ENCODE measurements at places on chromosomes 12 and 14.

- no peak for DNase-seq
Measured at GRCh38 chr14:87935886-87936285, 57.1 kb downstream of the GALC start.

- peak; percentile 82 for DNase-seq
Measured at GRCh38 chr14:92503756-92504491, 9.7 kb upstream of the RIN3 start.

DNA sequence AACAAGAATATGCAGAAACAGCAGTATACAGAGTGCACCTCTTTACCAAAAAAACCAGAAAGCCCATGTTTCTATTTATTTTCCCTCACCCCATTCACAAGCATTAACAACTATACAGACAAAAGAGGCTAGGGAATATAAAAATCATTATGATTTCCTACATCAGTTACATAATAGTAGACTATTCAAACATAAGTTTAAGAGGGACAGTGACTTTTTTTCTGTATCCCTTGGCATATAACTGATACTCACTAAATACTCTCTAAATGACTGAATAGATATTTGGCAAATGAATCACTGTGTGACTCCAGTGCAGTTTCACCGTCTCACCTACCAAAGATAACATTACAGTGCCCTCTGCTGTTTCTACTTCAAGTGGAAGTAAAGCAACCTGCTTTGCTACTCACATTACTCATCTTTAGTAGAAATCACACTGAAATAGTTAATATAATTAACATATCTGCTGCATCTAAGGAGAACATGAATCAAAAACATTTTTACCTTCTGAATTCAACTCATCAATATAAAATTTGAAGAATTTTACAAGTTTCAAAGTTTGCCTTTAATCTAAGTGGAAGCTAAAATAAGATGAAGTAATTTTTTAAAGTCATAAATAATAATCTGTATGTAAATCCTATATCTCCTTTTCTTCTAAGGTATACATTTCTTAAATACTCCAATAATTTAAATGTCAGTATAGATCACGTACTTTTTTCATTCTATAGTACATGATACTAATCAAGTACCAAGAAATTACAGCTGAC lies 103.8 kb downstream of the OSBPL8 start:
- DNase-seq = peak; percentile 56

- peak; percentile 97 for DNase-seq
Measured at GRCh38 chr12:7989827-7990491, 42.6 kb upstream of the FOXJ2 start.

- DNase-seq = no peak
Measured at GRCh38 chr14:97523936-97524335, 726.8 kb downstream of the VRK1 start.

GRCh38 chr14:59538936-59539335 lies 37.7 kb downstream of the CCDC175 start:
- no peak for DNase-seq

- peak; percentile 87 for DNase-seq
Measured at GRCh38 chr12:6943389-6943721, 261 bp upstream of the RNU7-1 start.

DNA sequence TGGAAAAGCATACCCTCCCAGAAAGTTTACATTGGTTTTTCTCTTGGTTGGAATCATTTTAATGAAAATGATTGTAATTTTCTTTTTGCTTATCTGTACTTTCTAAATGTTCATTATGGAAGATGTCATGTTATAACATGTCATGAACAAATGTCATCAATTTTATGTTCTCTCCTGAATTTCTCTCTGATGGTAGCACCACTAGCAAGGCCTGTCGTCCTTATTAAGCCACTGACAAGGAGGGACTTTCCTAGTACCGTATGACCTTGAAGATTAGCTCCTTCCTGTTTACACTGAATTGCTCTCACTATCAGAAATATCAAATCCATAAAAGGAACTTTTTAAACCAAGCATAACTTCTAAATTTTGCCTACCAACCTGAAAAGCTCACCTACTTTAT lies 99.0 kb downstream of the ESR2 start:
- DNase-seq = no peak

GRCh38 chr12:88650715-88651114 lies 70.4 kb upstream of the KITLG start:
- peak; percentile 21 for DNase-seq

GRCh38 chr12:128920468-128920867 lies 67.2 kb downstream of the GLT1D1 start:
- DNase-seq = peak; percentile 89

GRCh38 chr12:51888316-51889215 lies 663 bp downstream of the ANKRD33 start:
- no peak for DNase-seq

DNA sequence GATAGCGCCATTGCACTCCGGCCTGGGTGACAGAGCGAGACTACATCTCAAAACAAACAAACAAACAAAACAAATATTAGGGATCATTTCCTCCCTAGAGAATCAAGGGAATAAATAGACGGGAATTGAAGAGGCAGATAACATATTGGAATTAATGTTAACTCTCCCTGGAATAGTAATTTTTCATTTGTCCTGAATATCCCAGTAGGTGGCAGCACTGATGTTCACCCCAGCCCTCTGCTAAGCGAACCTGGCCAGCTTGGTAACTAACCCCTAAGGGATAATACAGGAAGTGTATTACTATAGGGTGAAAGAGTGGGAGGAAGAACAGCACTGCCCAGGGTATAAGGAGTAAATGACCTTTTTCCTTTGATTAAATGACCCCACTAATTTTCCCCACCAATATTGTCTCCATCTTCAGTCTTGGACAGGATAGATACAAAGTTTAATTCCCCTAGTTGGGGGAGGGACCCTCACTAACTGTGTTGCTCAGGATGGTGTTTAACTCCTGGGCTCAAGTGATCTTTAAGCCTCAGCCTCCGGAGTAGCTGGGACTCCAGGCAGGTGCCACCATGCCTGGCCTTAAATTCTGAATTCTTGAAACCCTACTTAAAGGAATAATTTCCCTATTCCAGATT lies 40.5 kb downstream of the SLC2A14 start:
- DNase-seq = peak; percentile 73

- peak; percentile 73 for DNase-seq
Measured at GRCh38 chr12:95205016-95205624, 12.1 kb downstream of the FGD6 start.

GRCh38 chr14:74207943-74208342 lies 31.3 kb upstream of the VSX2 start:
- no peak for DNase-seq

- no peak for DNase-seq
Measured at GRCh38 chr12:68113644-68114043, 45.9 kb downstream of the IFNG start.

- DNase-seq = peak; percentile 7
Measured at GRCh38 chr12:19131025-19131444, 1.5 kb downstream of the PLEKHA5 start.

DNA sequence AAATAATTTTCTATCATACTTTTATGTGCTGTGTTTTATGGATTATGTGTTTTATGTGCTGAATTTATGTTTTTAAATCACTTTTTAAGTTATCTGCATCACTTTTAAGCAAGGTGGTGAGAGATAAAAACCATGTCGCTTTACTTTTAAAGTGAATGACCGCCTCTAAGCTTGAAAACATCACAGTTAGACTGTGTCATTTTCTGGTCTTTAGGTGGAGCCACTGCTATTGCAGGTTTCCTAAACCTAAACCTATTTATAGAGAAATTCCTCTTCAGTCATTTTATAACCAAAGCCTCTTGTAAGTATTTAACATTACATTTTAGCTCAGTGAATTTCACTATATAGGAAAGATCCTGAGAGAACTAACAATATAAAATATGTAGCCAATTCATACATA lies 21.0 kb upstream of the MDM2 start:
- peak; percentile 51 for DNase-seq

DNA sequence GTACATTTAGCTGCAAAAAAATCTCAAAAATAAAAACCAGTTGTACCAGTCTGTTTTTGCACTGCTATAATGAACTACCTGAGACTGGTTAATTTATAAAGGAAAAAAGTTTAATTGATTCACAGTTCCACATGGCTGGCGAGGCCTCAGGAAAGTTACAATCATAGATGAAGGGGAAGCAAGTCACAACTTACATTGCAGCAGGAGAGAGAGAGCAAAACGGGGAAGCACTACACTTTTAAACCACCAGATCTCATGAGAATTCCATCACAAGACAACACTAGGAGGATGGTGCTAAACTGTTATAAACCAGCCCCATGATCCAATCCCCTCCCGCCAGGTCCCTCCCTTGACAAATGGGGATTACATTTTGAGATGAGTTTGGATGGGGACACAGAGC lies 186.0 kb downstream of the TMTC3 start:
- peak; percentile 5 for DNase-seq

GRCh38 chr14:96362965-96363750 lies at the start of the genes ATG2B and GSKIP:
ATG2B (minus strand) TSS chr14:96363341; CDS start chr14:96362976, 365 bp downstream.
GSKIP (plus strand) TSS chr14:96363526; CDS start chr14:96382248, 18,722 bp downstream.
- peak; percentile 95 for DNase-seq

DNA sequence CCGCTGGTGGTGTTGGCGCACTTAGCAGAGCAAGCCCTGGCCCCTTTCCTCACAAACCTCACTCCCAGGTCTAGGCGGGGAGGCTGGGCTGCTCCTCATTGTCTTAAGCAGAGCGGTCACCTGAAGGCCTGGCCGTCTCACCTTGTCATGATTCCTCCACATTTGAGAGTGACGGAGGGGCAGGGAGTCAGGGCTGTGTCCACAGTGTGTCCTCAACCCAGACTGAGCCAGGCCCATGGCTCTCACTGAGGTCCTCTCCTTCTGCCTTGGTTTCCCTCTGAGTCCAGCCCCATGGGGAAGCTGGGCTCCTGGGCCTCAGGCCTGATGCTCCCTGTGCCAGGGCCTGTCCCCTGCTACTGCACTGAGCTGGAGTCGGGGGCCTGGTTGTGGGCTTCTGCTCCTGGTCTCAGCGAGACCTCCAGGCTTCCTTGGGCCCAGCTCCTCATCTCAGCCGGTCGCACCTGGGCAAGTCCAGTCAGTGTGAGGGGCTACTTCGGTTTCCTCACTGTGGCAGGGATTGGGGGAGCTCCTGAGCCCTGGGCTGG lies 44.9 kb downstream of the KRT80 start:
- DNase-seq = no peak

GRCh38 chr14:75969891-75970290 lies 11.9 kb downstream of the TGFB3 start:
- DNase-seq = no peak

GRCh38 chr14:58270628-58271027 lies 26.0 kb downstream of the PSMA3 start:
- no peak for DNase-seq

DNA sequence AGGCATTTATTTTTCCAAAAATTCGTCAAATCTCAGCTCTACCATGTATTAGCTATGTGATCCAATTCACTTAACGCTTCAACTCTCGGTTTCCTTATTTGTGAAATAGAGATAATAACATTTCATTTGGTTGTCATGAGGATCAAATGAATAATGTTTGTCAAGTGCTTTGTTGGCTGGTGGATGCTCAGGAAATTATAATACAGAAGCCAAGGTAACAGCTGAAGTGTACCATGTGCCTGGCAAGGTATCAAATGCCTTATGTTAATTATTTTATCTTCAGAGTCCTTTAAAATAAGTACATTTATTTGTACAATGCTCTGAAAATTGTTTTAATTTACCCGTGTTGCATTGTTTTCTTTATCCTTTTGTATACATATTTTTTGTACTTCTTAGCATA lies 6.1 kb upstream of the PRKCH start:
- DNase-seq = no peak

DNA sequence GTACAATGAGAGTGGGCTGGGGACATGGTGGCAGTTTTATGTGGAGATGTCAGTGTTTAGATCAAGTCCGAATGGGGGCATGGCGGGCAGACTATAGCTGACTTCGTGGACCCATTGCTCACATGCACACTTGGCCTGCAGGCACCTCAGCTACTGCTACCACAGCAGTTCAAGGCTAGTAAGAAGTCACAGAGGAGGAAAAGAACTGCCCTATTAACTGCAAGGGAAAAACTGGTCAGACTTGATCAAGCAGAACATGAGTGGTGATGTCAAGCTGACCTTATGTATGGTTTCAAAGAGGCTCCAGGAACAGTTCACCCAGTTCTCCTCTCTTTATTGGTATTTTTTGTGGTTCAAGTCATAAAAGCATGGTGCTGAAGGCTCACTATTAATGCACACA lies 30.2 kb upstream of the FRS2 start:
- DNase-seq = no peak

DNA sequence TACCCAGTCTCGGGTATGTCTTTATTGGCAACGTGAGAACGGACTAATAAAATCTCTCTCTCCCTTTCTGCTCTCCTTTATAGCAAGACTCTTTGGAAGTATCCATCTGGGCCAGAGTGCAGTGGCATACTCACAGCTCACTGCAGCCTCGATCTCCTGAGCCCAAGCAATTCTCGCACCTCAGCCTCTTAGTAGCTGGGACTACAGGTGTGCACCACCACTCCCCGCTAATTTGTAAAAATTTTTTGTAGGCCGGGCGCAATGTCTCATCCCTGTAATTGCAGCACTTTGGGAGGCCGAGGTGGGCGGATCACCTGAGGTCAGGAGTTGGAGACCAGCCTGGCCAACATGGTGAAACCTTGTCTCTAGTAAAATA lies 33.2 kb upstream of the PPP2R5C start:
- no peak for DNase-seq

DNA sequence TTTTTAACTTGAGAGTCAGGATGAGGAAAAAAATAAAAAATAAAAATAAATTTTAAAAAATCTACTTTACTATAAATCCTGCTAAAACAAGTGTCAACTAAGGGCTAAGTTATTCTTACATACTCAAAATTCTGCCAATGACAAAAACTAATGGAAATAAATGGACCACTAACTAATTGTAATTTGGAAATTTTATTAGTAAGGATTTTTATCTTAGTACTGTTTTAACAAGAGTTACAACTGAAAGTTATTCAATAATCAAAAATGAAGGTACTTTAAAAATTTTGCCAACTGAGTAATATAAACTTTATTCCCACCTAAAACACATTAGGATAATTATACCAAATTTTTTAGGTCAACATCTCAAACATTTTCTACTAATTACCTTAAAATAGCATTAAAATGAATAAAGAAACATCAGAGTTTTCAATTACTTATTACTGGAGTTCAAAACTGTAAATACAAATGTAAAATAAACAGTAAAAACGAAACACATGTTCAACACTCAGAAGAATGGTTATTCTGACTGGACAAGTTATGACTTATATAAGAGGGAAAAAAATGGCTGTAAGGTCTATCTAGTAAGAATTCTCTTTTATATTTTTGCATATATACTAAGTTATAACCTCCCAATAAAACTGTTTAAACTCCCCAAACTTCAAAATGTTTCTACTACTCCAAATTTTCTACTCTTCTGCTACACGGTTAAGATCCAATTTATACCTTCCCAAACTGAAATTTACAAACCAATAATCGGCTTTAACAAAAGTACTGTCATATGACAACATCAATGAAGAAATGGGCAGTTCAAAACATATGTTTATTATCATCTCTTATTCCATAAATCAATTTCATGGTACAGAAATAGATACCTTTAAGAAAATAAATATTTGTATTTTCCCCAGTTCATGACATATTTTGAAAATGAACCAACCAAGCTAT lies 2.7 kb downstream of the HECTD1 start:
- DNase-seq = no peak

- DNase-seq = no peak
Measured at GRCh38 chr14:91624757-91625156, 107.1 kb downstream of the CATSPERB start.

- DNase-seq = no peak
Measured at GRCh38 chr12:98109266-98109665, 406.1 kb upstream of the TMPO start.

GRCh38 chr12:48938805-48939204 lies 13.5 kb upstream of the FKBP11 start:
- no peak for DNase-seq
